ENCODE measurements at places on chromosomes 5 and 9. TPM values are rescaled to one million over a fixed set of nuclear protein-coding genes. Genes with fewer than 3 reads are reported as not detected.

The IFNA13 gene
- total RNA-seq, result not detected

The LHX3 gene
- not detected for total RNA-seq

The SMIM27 gene
- 2.9 TPM for total RNA-seq

The SHB gene
- 17.8 TPM for total RNA-seq

The VCAN gene
- 379 TPM for total RNA-seq

The PTPRD gene
- 18.4 TPM for total RNA-seq

The GABRA6 gene
- total RNA-seq, result not detected

The F2RL2 gene
- 0.78 TPM for total RNA-seq

The NUDT12 gene
- total RNA-seq, result 13.1 TPM

The GPR150 gene
- total RNA-seq, result 0.20 TPM

The PLAC8L1 gene
- total RNA-seq, result 0.20 TPM

The PKD2L2 gene
- not detected for total RNA-seq

The RETREG1 gene
- total RNA-seq, result 2.7 TPM

The ANKRD31 gene
- total RNA-seq, result under 0.01 TPM

The SMIM33 gene
- total RNA-seq, result not detected

The RALGDS gene
- 19.9 TPM for total RNA-seq

The LHX6 gene
- not detected for total RNA-seq

The SNCB gene
- total RNA-seq, result not detected

The NR5A1 gene
- not detected for total RNA-seq

The INPP5E gene
- total RNA-seq, result 7.7 TPM

The C5orf24 gene
- total RNA-seq, result 39.7 TPM

The TNPO1 gene
- 236 TPM for total RNA-seq

The MEGF10 gene
- total RNA-seq, result 0.39 TPM

All from subcutaneous preadipocyte (primary cell).